ENCODE measurements at places on chromosomes 2 and 18.
A peak's percentile ranks its signal among the peaks of the same experiment; 100 is the strongest.

- no peak for DNase-seq
These were observed 276.9 kb downstream of the CAMKMT start for GRCh38 chr2:44638649-44639048.

GRCh38 chr2:220228310-220229006, 601.0 kb downstream of the SLC4A3 start:
- DNase-seq = no peak

DNA sequence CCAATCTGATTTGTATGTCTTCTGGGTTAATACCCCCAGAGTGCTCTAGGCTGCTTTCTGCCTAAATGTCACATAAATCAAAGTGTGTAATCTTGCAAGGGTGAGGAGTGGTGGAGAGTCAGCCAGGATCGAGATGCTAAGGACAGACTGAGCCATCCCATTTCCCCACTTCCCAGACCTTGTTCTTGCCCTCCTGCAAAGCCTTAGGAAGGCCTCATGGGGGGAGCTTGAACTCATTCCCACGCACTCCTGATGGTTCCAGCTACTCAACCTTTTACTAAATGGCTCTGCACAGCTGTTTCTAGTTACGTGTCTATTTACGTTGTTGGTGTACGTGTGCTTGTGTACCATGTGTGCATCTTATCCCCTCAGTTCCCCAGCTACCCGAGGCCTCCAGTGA, 423.6 kb upstream of the TNP1 start:
- no peak for DNase-seq

DNA sequence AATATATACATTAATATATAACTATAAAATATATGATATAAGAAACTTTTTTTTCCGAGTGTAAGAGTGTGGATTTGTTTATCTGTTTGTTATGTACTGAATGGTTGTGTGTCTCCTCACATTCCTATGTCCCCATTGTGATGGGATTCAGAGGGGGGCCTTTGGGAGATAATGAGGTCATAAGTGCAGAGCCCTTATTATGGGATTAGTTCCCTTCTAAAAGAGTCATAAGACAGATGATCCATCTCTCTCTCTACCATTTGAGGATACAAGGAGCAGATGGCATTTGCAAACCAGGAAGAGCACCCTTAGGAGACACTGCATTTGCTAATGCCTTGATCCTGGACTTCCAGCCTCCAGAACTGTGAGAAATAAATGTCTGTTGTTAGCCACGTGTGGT, 30.3 kb upstream of the SAP130 start:
- DNase-seq = no peak

- no peak for DNase-seq
These were observed 76.9 kb downstream of the NRXN1 start for GRCh38 chr2:50955081-50955480.

- DNase-seq = no peak
These were observed 68.6 kb downstream of the CAMKMT start for GRCh38 chr2:44430342-44430741.

DNA sequence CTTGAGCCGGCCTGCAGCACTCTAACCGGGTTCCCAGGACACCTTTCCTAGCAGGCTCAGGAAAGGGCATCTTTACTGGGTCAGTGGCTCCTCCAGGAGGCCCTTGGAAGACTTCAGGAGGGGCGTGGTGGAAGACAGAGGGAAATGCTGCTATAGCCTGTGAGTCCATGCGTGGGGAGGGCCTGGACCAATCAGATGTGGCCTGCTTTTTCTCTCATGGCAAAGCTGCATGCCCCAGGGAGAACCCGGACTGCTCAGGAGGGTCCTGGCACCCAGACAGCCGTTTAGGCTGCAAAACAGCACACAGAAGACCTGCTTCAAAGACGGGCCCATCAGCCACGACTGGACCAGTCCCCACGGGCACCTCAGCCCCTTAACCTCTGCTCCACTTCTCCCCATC, 84.4 kb downstream of the EIPR1 start:
- DNase-seq = no peak

DNA sequence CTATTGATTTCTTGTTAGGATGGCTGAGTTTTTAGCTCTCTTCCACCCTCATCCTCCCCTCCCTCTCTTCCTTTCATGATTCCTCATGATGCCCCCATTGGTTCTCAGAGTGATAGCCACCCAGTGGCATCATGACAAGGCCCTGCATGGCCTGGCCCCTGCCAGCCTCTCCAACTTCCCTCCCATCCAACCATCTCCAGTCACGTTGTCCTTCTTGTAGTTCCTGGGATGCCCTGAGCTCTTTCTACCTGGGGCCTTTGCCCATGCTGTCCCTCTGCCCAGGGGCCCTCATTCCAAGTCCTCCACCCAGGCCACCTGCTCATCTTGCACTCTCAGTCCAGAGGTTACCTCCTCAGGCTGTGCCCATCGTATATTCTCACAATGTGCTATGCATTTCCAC, 247.5 kb downstream of the TFCP2L1 start:
- no peak for DNase-seq

DNA sequence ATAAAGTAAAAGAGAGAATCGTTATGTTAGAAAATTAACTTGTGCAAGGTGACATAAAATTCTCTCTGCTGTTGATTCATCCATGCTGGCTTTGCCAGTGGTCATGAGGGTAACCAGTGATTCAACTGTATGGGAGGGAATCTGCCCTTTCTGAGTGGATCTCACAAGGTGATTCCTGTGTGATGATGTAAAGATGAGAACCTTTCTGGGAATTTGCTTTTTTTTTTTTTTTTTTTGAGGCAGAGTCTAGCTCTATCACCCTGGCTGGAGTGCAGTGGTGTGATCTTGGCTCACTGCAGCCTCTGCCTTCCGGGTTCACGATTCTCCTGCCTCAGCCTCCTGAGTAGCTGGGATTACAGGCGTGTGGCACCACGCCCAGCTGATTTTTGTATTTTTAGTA, 23.3 kb downstream of the RAB31 start:
- no peak for DNase-seq

GRCh38 chr2:55364189-55365055, 55.2 kb downstream of the CCDC88A start:
- no peak for DNase-seq

DNA sequence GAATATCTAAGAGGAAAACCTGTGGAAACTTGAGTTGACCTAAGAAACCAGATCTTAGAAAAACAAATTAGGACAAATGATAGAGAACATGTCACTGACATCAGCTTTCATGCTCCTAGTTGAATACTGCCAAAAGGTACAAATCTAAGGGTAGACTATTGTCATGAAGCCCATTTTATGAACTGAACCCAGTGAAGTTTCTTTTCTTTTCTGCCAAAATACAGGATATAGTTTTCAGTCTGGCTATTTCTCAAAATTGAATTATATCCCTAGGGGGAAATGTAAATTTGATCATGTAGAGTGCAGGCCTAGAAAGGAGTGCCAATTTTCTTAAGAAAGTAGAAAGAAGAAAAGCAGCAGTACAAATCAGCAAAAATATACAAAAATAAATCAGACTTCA, 46.6 kb downstream of the FSIP2 start:
- no peak for DNase-seq

- DNase-seq = no peak
These were observed 27.5 kb downstream of the BUB1 start for GRCh38 chr2:110650346-110650745.

GRCh38 chr2:174919947-174920595, 85.1 kb downstream of the CHN1 start:
- DNase-seq = no peak

DNA sequence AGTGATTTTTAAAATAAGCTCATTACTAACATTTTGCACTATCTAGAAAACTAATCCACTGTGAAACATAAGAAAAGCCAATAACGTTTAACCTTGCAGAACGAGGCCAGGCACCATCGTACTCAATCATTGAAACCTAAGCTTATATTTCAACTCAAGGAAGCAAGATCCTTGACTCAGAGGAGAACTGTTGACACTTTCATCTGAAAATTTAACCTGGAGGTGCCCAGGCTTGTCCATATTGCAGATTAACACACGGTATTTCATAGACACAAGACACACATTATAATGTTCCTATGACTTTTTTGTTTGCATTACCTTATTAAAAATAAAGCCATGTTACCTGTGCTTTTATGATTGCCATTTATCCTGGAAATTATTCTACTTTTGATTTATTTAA, 89.6 kb downstream of the ZNF385B start:
- DNase-seq = no peak

GRCh38 chr2:21305581-21305980, 181.8 kb downstream of the TDRD15 start:
- no peak for DNase-seq

DNA sequence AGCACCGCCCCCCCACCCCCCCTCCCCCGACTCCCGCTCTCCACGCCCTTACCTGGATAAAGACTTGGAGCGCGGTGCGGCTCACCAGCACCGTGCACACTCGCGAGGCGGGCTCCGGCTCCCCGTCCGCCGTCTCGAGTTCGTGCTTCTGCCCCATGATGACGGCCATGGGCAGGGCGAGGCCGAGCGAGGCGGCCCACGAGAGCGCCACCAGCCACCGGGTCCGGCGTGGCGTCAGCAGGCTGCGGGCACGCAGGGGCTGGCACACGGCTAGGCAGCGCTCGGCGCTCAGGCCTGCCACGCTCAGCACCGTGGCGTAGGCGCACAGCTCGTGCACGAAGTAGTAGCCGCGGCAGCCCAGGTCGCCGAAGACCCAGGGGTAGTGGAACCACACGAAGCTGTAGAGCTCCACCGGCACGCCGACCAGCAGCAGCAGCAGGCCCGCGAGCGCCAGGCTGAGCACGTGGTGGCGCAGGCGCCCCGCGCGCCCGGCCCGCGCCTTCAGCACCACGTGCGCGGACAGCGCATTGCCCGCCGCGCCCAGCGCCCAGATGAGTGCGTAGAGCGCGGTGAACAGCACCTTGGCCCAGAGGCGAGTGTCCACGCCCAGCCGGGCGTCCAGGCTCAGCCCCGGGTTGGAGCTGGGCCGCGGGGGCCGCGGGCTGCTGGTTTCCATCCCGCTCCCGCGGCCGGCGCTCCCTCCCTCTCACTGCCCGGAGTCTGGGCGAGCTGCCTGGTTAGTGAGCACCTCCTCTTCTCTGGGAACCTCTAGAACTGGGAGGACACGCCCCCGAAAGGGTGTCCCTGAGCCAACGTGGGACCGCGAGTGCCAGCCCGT, at the start of gene NTSR2:
TSS of gene NTSR2 (minus strand) at position 742 of the 838 bp plus-strand sequence. CDS start at position 676, 66 bp downstream.
- DNase-seq = no peak

DNA sequence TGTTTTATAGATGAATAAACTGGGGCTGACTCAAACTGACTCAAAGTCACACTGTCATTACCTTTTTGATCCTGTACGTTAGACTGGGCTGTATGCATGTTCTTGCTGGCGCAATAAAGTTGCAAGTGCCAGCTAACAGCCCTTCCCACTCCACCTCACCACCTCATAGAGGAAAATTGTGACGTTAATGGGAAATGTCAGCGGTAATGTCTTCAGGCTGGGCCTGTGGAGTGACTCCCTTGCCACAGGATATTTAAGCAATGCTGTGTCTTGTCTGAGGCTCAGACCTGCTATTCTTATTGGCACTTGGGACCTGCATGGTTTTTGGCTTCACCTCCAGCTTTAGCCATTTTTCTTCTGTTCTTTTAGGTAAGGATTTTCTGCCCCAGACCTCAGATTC, 25.2 kb upstream of the CASP10 start:
- no peak for DNase-seq

- DNase-seq = peak; percentile 40
These were observed 47.9 kb upstream of the CCDC150 start for GRCh38 chr2:196591621-196592022.

- DNase-seq = no peak
These were observed 178.6 kb downstream of the NEDD4L start for GRCh38 chr18:58222432-58223125.

DNA sequence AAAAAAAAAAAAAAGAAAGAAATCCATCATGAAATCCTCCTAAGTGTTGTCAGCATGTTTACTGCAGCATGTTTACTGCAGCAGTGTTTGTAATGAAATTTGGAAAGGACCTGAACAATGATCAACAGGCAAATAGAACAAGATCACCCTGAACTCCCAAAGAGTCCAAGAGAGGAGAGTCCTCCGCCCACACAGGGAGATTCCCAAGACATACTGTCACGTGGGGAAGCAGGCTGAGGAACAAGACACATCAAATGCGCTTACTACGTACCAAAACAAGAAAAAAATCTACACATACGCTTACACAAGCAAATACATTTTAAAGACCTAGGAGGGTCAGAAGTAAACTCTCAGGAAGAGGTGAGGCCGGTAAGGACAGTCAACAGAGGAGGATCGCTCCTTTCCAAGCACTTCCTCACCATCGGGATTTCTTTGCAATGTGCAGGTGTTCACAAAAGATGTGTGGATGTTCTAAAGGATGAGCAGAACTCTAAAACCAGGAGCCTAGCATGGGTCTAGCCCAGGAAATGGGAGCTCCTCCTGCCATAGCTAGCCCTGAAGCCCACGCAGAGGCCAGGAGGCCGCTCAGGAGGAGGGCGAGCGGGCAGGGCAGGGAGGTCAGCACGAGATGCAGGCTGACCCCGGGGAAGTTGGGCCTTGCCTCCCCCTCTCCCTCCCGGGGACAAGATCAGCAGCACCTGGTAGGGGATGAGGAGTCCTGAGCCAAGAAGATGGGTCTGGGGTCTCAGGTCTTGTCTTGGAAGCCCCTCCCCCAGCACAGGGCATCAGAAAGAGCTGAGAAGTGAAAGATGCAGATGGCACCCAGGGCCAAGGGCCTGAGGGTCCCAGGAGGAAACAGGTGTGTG, 66.4 kb downstream of the ZNF516 start:
- no peak for DNase-seq

DNA sequence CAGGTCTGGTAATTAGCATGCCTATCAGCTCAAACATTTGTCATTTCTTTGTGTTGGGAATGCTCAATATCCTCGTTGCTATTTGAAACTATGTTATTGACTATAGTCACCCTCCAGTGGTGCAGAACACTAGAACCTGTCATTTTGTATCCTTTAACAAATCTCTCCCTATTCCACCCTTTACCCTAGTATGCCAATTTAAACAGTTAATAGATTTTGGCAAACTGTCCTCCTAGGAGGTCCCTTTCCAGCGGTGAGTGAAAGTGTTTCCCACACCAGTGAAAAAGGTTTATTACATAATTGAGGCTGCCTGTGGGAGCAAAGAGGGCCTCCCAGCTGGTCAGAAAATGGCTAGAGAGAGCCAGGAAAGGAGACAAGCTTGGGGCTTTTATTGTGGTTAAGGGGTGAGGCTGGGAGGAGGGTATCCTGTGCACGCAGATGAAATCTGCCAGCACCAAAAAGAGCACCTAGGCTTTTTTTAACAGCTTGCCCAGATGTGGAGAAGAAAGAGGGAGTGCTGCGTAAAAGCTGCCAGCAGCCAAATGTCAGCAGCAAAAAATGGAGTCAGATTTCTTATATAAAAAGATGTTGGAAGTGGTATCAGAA, 1.8 kb upstream of the DRC1 start:
- DNase-seq = no peak

- DNase-seq = no peak
These were observed 70.0 kb downstream of the CAPN13 start for GRCh38 chr2:30737326-30737610.

- no peak for DNase-seq
These were observed 159.1 kb upstream of the PIEZO2 start for GRCh38 chr18:11308499-11308898.

GRCh38 chr2:42878581-42878980, 86.2 kb upstream of the HAAO start:
- DNase-seq = no peak
